ENCODE measurements at places on chromosomes 4 and X.

GRCh38 chr4:108533245-108533844, 87.0 kb upstream of the RPL34 start:
- DNase-seq: no peak

- no peak for DNase-seq
Measured at GRCh38 chr4:171117457-171117856, 695.7 kb upstream of the GALNTL6 start.

- DNase-seq: no peak
Measured at GRCh38 chr4:150479657-150480056, 102.3 kb upstream of the MAB21L2 start.

DNA sequence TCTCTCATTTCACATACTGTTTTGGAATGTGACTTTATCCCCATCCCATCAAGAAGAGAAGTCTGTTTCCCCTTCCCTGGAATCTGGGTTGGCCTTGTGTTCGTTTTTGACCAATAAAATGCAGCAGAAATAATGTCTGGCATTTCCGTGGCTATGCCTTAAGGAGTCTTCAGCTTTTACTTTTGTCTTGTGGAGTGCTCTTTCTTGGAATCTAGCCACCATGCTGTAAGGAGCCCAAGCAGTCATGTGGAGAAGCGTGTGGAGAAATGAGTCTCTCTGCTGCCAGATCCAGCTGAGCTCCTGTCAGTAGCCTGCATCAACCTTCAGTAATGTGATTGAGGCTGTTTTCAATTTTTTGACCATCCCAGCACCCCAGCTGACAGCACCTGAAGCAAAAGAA, 84.4 kb upstream of the ARMCX2 start:
- peak; percentile 10 for DNase-seq

DNA sequence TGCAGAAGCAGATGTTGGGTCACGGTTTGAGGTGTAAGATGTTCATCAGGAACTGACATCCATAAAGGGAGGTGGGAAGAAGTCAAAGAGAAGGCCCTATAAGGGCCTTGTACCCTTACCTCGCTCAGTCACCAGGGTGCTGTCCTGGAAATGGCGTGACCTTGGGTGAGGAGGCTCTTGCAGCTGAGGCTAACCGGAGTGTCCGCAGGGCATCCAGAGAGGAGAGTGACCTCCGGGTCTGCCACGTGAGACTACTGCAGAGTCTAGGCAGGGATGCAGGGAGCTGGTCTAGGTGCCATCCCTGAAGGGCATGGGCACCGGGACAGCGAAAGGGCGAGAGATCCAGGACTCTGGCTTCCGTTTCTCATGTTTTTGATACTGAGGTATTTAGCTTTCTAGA, 28.7 kb upstream of the IRAK1 start:
- no peak for DNase-seq

DNA sequence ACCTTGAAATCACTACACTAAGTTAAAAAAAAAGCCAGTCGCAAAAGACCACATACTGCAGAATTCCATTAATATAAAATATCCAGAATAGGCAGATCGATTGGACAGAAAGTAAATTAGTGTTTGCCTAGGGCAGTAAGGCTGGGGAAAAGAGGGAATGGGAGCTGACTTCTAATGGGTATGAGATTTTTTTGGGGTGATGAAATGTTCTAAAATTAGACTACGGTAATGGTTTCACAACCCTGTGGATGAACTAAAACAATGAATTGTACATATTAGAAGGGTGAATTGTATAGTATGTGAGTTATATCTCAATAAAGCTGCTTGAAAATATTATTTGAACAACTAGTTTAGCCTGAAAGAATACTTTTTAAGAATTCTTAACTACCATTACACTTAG, 6.7 kb upstream of the GPRIN3 start:
- peak; percentile 22 for DNase-seq

GRCh38 chrX:19373351-19373891, 29.7 kb downstream of the PDHA1 start:
- no peak for DNase-seq

GRCh38 chr4:137156807-137157206, 375.5 kb downstream of the PCDH18 start:
- DNase-seq: peak; percentile 29

GRCh38 chr4:143288171-143288570, 48.5 kb upstream of the GAB1 start:
- no peak for DNase-seq

DNA sequence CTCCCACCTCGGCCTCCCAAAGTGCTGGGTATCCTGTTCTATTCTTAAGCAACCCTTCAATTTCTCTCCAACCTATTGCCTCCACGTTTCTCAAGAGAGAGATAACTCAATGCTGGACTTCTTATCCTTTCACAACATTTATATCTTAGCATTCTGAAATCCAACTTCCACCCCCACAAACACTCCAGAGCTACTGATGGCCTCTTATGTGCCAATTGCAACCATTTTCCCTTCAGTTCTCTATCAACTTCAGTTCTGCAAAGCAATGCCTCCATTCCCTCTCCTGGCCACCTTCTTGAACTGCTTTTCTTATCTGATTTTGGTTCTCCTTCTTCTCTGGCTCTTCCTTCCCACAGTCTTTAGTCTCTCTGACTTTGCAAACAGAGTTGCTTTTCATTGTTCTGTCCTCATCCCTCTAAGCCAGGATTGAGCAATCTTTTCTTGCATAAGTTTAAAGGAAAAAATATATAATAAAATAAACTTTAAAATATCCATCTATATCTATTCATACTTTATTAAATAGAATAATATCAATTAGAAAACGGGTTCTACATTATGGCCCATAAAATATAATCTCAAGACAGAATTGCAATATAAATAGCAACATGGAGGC, 3.6 kb upstream of the STBD1 start:
- DNase-seq: no peak

GRCh38 chr4:11468901-11469300, 40.2 kb upstream of the HS3ST1 start:
- DNase-seq: no peak

- no peak for DNase-seq
Measured at GRCh38 chr4:40688446-40689095, 58.9 kb upstream of the RBM47 start.

- DNase-seq: peak; percentile 39
Measured at GRCh38 chr4:176545872-176546271, 226.1 kb downstream of the SPCS3 start.

DNA sequence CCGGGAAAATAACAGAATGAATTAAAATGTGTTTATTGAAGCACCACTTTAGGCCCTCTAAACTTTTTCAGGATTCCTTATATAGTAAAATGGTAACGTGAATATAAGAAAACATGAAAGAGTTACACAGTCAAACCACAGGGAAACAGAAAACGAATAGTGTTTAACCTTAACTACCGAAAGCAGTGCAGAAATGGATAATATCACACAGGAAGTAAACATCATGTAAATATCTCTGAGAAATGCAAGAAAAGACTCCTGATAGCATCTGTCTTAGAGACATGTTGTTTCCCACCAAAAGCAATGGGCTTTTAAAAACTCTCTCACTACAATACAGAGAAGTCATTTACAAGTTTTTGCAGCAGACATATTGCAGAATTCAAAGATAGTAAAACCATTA, 323.9 kb upstream of the CXXC4 start:
- DNase-seq: no peak

DNA sequence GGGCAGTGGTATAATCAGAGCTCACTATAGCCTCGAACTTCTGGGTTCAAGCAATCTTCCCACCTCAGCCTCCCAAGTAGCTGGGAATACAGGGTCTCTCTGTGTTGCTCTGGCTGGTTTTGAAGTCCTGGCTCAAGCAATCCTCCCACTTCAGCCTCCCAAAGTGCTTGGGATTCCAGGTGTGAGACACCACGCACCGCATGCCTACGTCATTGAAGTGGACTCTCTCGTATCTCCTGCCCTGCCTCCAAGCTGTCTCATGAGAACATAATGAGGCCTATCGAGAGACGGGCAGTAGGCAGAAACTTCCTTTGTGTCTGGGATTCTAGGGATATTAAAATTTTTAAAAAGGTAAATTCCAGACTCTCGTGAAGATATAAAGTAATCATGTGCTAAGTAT, 65.0 kb upstream of the NLGN4X start:
- no peak for DNase-seq

DNA sequence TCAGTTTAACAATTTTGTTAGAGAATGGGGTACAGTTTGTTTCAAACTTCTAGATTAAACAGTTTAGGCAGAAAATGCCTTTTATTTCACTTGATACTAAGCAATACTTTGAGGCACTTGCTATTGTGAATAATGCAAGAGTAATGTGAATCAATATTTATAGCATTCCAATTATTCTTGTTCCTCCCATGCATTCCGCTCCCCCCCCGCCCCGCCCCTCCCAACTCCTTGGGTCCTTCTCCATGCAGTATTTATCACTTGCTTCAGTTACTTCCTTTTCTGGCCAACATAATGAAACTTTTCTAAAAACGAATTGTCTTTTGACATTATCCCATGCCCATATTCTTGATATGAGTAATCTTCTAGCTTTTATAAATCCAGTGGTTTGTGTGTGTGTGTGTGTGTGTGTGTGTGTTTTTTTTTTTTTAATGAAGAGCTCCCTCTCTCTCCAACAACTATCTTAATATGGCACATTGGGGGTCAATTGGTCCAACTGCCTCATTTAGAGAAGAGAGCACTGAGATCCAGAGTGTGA, 1.6 kb downstream of the BANK1 start:
- peak; percentile 45 for DNase-seq

DNA sequence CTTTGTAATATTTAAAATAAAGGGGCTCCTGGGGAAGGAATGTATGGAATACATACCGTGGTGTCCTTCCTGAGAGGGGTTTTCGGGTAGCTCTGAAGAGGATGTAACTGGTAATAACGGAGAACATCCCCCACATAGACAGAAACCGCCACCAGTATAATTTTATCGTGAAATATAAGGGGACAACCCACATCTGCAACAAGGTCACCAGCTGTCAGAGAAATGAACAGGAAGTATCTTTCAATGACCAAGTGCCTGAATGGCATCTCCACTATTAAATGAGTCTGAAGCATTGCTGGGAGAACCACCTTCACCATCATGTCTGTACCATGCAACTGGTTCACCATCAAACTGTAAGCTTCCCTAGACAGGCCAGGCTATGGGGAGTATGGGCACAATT, 31.7 kb downstream of the RNF175 start:
- DNase-seq: no peak

- DNase-seq: peak; percentile 67
Measured at GRCh38 chr4:118869808-118870342, 18.8 kb upstream of the SYNPO2 start.

DNA sequence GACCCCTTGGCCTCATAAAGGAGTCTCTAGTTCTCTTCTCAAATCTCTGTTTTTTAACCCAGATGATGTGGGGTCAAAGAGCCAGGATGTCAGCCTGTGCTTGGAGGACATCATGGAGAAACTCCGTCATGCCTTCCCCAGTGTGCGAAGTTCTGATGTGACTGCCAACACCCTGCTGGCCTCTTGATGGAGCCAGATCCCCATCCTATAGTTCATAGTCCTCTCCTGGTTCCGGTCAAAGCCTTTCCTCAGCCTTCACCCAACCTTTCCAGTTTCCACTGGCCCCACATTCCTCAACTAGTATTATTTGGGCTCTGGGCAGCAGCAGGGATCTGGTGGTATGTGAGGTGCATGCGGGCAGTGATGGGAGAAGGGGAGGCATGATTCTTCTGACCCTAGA, 30.7 kb downstream of the TAF7L start:
- DNase-seq: no peak

- no peak for DNase-seq
Measured at GRCh38 chrX:154439841-154440240, 2.9 kb downstream of the GDI1 start.

- no peak for DNase-seq
Measured at GRCh38 chrX:19599253-19599652, 83.9 kb upstream of the MAP3K15 start.

- DNase-seq: no peak
Measured at GRCh38 chr4:96407225-96407624, 567.3 kb downstream of the PDHA2 start.

DNA sequence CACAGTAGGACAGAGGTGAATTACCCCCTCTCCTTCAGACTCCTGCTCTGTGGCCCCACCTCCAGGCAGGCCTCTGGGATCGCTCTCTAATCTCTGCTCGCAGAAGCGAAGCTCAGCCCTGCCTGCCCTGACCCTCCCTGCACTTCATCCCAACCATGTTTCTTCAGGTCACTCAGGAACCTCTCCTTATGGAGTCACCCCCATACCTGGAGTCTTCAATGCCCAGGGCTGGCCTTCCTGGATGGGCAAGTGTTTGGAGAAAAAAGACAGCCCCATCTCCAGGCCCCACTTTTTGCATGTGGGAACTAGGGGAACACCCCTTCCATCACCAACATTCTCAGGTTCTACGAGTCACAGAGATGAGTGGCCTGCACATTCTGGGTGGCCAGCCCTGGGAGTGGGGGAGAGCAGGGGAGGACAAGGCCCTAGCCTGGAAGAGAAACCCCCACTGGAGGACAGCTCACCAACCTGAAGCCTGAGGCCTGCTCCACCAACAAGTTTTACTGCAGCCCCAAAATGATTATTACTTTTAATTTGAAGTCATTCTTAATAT, 90.8 kb downstream of the PPP2R2C start:
- no peak for DNase-seq

DNA sequence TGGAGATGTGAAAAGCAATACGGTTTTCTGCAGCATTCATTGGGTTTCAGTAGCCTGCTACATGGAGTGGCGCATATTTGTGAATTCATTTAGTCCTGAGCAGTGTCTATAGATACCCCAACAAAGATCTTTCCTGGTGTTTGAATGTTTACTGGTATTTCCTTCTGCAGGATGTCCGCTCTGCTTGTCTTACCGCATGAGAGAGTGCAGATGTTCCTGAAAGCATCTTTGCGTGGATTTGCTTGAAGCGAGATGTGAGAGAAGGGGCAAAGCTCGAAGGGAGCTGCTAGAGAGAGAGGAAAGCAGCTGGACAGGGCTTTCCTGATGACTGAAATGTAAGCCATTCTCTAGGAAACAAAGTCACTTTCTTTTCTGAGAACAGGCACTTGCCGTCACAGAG, 40.9 kb upstream of the GYPA start:
- DNase-seq: no peak

GRCh38 chr4:140639066-140639465, 70.3 kb upstream of the UCP1 start:
- no peak for DNase-seq

GRCh38 chrX:16347968-16348670, 180.8 kb downstream of the MAGEB17 start:
- no peak for DNase-seq

DNA sequence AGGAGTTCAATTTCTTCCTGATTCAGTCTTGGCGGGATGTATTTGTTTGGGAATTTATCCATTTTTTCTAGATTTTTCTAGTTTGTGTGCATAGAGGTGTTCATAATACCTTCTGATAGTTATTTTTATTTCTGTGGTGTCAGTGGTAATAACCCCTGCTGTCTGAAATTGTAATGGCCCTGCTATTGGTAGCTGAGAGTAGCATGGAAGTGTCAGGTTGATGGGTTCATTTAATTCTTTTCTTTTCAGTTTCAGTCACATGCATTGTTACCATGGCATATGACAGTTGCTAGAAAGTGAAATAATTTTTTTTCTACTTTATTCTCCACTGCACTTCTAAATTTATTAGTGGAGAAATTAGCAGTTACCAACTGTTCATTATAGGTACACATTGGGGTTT, 20.7 kb downstream of the AR start:
- no peak for DNase-seq

Measured in fibroblast of skin of right biceps (primary cell).